Fibroblast of lung (primary cell): ENCODE measurements at places on chromosomes 6 and 20.
A peak's percentile ranks its signal among the peaks of the same experiment; 100 is the strongest.

DNA sequence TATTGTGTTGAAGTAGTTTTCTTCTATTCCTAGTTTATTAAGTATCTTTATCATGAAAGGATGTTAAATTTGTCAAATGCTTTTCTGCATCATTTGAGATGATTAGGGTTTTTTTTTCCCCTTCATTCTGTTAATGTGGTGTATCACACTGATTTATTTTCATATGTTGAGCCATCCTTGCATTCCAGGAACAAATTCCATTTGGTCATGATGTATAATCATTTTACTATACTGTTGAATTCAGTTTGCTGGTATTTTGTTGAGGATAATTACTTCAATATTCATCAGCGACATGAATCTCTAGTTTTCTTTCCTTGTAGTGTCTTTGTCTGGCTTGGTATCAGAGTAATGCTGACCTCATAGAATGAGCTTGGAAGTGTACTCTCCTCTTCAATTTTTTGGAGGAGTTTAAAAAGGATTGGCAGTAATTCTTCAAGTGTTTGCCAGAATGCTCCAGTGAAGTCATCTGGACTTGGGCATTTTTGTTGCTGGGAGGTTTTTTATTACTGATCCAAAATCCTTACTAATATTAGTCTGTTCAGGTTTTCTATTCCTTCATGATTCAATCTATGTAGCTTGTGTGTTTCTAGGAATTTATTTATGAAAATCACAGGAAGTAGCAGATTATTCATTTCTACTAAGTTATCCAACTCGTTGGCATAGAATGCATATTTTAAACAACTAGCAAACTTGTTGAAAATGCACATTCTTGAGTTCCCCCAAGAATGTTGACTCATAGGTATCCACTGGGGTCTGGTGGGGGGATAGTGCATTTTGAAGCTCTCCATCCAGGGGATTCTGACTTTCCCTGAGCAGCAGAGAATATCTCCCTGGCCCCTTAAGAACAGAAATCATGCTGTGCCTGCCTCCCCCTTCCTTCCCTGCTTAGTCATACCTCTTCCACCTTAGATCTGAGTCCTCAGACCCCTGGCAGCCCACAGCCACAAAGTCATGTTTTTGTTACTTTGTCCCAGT is 187.1 kb downstream of the BMP7 start:
- DNase-seq: no peak

GRCh38 chr20:62354031-62354808 is 12.9 kb downstream of the LAMA5 start:
- no peak for DNase-seq

- no peak for DNase-seq
These were observed 5.1 kb downstream of the RCAN2 start for GRCh38 chr6:46486181-46486580.

- no peak for DNase-seq
These were observed 154.1 kb downstream of the FOXA2 start for GRCh38 chr20:22430154-22430745.

DNA sequence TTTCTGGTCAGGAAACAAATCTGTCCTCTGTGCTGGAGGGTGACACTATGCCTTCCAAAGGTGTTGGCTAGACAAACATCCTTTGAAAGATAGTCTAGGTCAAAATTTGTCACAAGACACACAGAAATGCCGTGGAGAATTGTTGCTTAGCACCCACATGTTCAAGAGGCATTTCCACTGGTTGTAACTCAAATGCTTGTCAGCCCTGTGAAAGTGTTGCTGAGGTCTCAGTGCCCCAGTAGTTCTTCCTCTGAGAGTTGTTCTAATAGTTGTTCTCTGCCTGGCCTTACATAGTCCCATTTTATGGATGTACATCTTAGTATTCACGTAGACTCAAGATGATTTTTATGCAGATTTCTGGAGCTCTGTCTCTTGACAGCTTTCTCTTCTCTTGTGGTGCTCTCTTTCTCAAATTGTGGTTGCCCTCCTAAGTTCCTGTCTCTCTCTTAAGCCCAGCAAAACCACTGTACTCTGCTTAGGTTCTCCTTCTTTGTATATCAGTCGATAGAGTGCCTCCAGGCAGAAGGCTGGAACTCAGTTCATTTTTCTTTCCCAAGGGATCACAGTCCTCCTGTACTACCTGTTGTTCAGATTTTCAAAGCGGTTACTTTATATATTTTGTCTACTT is 39.5 kb upstream of the REV3L start:
- DNase-seq: no peak

DNA sequence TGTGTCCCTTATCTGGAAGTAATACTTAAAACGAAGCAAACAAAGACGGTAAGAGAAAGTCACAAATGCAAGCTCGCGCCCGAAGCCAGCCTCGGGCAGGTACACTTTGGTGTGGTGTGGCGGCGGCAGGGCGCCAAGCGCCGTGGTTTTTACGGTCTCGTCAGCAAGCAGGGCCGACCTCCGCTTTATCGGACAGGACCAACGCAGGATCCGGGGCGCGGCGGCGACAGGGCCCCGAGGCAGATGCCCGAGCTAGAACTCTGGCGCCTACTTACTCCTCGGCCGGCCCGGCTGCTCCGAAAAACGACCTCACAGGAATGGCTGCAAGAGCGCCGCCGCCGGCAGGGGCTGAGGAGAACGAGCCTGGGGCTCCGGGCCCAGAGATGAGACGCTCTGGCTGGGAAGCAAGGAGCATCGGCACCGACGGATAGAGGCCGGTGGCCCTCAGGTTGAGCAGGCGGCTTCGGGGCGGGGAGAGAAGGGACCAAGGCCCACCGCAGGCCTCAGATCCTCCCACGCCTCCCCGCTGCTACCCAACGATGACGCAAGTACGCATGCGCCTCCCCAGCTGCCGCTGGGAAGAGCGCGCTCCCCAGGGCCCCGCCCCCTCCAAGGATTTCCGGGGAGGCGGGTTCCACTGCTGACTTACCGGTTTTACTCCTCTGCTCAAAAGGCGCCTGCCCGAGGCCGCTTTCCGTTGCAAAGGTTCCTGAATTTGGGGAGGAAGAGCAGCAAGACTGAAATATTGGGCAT is 60.6 kb downstream of the FAM217A start:
- peak; percentile 95 for DNase-seq

DNA sequence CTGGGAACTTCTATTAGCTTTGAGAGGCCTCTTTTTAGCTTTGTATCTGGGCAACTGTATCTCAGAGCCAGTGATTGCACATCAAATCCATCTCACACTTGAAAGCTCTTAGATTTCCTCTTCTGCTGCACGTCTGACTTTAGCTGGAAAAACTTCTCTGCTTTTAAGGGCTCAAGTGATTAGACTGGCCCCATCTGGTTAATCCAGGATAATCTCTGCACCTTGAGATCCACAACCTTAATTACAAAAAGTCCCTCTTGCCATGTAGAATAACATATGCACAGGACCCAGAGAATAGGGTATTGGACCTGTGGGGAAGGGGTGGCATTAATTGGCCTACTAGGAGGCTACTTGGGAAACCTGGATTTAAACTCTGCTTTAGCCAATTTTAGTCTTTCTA is 24.2 kb downstream of the KLHL31 start:
- DNase-seq: no peak

DNA sequence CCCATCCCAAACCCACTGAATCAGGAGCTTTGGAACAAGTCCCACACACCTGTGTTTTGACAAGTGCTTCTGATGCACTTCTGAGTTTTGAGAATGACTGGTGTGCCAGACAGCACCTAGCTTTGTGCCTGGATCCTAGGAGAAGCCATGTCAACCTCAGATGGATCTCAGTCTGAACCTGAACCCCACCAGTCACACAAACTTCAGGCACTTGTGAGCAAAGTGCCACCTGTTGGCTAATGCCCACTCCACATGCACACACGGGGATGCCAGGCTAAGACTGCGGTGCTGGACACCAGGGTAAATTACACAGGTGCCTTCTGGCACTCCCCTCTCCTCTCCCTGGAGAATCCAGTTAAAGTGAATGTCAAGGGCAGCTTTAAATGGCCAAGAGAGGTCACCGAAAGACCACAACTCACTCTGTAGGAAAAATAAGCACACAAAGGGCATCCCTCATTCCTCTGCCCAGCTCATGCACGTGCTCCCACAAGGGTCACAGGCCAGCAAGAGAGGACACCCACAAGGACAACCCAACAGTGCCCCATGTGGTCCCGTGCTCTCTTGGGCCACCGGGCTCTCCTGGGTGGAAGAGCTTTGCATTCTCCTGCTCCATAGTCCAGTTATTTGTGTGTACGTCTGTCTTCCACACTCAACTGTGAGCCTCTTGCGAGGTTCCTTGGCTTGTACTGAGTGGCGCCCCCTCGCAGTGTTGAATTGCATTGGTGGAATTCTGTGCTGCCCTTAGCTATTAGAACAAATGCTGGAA is 45.6 kb downstream of the TAF8 start:
- DNase-seq: no peak

- no peak for DNase-seq
These were observed 1.6 kb upstream of the TFAP2B start for GRCh38 chr6:50816947-50817645.

GRCh38 chr20:11813106-11813890 is 104.4 kb upstream of the BTBD3 start:
- no peak for DNase-seq

- no peak for DNase-seq
These were observed 3.8 kb downstream of the NOTCH4 start for GRCh38 chr6:32220021-32220420.

DNA sequence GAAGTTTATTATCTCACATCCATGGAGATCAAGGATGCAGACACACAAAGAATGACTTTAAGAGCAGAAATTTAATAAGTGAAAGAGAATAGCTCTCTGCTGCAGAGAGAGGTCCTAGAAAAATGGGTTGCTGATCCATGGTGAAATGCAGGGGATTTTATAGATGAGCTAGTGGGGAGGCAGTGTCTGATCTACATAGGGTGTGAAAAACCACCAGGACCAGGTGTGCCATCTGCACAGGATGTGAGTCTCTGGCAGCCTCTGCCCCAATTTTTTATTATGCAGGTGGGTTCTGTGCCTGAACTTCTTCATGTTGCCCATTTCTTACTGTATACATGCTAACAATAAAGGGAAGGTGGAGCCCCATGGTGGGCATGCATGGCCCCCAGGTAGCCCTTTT is 19.9 kb upstream of the NANP start:
- DNase-seq: no peak

GRCh38 chr6:109485266-109485935 is 2.4 kb upstream of the ZBTB24 start:
- DNase-seq: no peak

DNA sequence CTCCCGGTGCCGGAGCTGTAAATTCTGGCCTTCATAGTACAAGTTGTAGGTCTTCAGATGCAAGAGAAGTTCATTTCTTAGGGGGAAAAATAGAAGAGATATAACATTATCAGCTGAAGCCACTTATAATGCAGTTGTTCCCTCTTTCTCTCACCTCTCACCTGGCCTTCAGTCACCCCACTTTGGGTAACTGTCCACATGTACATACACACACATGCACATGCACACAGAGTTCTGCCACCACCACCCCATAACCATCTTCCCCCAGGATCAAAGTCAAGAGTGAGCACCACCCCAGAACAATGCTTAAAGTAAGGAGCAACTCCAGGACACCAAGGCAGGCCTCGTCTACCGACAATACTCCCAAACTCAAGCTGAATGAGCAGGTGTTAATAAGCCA is 76.3 kb downstream of the PRND start:
- no peak for DNase-seq

DNA sequence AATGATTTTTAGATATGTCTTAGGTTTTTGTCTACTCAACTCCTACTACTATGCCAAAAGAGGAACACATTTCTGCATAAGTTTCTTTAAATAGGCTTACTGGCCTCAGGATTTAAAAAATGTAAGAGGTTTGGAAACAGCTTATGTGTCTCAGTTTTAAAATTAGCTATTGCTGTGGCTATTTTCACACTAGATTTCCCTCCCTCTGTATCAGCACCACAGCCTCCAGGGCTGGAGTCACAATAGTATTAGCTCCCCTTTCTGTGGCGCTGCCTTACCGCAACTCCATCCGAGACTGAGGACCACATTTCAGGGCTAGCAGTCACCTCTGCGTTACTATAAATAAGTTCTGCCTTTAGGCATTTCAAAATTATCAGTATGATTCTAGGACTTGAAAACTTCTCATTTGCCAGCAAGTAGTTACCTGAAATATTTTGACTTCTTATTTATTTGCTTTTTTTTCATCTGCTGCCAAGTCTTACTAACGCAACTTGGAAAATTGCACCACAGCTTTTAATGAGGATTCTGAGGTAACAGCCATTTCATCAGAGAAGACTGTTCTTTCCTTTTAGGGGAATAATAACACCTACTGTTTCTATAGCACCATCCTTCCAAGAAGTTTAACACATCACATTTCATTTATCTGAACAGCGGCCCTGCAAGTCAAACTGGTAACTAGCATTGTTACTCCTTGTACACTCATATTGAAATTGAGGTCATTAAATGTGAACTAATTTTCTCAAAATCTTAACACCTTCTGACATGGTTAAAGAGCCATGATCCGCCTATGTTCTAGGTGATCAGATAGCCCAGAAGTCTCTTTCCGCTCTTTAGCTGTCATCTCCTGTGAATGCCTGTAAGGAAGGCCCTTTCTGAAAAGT is 105.9 kb downstream of the GJA10 start:
- DNase-seq: peak; percentile 45

DNA sequence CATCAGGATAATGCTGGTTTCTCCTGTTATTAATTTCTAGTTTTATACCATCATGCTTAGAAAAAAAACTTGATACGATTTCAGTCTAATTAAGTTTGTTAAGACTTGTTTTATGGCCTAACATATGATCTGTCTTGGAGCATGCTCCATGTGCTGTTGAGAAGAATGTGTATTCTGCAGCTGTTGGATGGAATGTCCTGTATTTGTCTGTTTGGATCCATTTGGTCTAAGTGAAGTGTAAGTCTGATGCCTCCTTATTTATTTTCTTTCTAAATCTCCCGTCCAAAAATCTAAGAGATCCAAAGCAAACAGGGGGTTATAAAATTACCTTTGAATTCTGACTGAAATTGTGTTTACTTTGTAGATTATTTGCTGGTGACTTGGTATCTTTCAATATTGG is 30.0 kb upstream of the PRND start:
- no peak for DNase-seq

- DNase-seq: peak; percentile 82
These were observed 93.1 kb downstream of the CHD6 start for GRCh38 chr20:41524980-41525613.

DNA sequence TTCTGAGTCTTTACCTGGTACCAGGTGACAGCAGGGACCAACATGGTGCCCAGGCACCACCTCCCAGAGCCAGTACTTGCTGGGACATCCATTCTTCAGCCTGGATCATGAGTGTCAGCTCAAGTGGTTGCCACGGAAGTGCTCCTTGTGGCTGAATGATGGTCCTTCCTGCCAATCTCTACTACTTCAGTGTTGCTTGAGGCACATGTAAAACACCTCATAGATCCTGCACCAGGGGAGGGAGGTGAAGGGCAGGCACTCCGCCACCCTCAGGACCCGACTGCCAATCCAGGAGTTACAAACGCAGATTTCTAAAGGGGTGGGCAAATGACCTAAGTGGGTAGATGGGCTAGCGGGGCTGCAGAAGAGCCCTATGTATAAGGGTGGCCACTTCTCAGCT is 226.0 kb downstream of the PREX1 start:
- no peak for DNase-seq

- DNase-seq: peak; percentile 75
These were observed 67.6 kb downstream of the FYN start for GRCh38 chr6:111805511-111806164.
